ENCODE measurements at places on chromosomes 16 and 17. TPM values are rescaled to one million over a fixed set of nuclear protein-coding genes. Genes with fewer than 3 reads are reported as not detected.

The LGALS9C gene
- polyA plus RNA-seq: 1.2 TPM

GRCh38 chr16:48680881-48681280 is 70.9 kb upstream of the N4BP1 start:
- no peak overlapping the region for H3K27ac ChIP-seq
- no peaks in the 10 kb centered on the region for H3K27me3 ChIP-seq
- no peaks in the 10 kb centered on the region for H3K4me1 ChIP-seq
- no peak for DNase-seq
- H3K4me3 ChIP-seq: no peak overlapping the region

The BAIAP3 gene
- polyA plus RNA-seq: 23.0 TPM

The CLEC10A gene
- polyA plus RNA-seq: 11.7 TPM

The TBC1D26 gene
- polyA plus RNA-seq: 23.7 TPM

GRCh38 chr16:68627951-68628425 is 17.1 kb upstream of the CDH3 start:
- H3K4me1 ChIP-seq: no peaks in the 10 kb centered on the region
- DNase-seq: no peak
- no peak overlapping the region for H3K4me3 ChIP-seq

The CAVIN1 gene
- polyA plus RNA-seq: 106 TPM

The RETREG3 gene
- 62.3 TPM for polyA plus RNA-seq

DNA sequence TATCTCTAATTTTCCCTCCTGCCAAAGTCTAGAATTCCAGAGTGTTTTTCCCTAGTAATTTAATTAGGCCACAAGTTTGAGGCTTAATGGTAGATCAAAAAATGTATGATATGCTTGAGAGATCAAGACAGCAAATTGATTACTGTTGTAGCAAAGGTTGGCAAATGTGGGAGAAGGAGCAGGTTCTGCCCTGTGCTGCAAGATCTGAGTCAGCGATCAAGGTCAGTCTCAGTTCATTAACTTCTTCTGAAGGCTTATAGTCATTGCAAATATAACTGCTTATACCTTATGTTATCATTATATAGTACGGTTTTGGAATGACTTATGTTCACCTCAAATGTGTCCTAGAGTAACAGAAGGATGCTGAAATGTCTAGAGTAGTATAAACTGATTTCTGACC is 231.1 kb upstream of the TBX2 start:
- no peaks in the 10 kb centered on the region for H3K36me3 ChIP-seq
- no peak overlapping the region for H3K27ac ChIP-seq
- H3K27me3 ChIP-seq: no peaks in the 10 kb centered on the region
- H3K4me1 ChIP-seq: no peaks in the 10 kb centered on the region
- H3K4me3 ChIP-seq: no peak overlapping the region

The TEX19 gene
- polyA plus RNA-seq: 31.2 TPM

The SYCE1L gene
- 20.7 TPM for polyA plus RNA-seq

DNA sequence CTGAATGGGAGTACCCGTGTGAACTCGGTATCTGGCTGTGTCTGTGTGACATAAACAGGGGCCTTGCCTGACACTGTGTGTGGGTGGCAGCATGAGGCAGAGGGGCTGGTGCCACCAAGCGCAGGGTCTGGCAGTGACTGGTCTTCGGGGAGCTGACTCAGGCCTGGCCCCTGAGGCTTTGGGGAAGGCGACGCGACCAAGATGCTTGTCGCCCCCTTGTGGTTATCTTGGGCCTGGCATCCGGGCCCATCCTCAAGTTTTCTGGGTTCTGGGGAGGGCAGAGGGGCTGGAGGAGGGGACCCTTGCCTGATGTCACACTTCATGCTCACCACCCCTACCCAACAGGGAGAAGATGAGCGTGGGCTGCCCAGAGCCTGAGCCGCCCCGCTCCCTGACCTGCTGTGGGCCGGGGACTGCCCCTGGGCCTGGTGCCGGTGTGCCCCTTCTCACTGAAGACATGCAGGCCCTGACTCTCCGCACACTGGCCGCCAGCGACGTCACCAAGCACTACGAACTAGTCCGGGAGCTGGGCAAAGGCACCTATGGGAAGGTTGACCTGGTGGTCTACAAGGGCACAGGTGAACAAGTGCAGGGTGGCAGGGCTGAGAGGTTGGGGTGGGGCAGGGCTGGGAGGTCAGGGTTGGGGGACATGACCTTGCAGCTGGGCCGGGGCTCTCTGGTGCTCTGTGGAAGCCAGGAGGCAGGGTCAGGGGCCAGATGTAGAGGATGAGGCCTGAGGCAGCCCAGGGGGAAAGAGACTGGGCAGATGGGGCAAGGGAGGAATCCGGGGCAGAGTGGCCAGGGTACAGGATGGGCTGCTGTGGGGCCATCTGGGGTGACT is 24.9 kb downstream of the SBK1 start:
- H3K4me3 ChIP-seq: no peak overlapping the region
- peak; percentile 70 for DNase-seq
- H3K27me3 ChIP-seq: no peaks in the 10 kb centered on the region
- H3K27ac ChIP-seq: no peak overlapping the region
- no peaks in the 10 kb centered on the region for H3K36me3 ChIP-seq

- no peak overlapping the region for H3K27ac ChIP-seq
- no peaks in the 10 kb centered on the region for H3K27me3 ChIP-seq
- DNase-seq: no peak
- H3K36me3 ChIP-seq: no peaks in the 10 kb centered on the region
- H3K4me3 ChIP-seq: no peak overlapping the region
- H3K4me1 ChIP-seq: no peaks in the 10 kb centered on the region
Measured at GRCh38 chr17:48393283-48393682, 36.7 kb downstream of the SKAP1 start.

- no peaks in the 10 kb centered on the region for H3K36me3 ChIP-seq
- H3K4me3 ChIP-seq: no peak overlapping the region
- no peak overlapping the region for H3K27ac ChIP-seq
Measured at GRCh38 chr17:14198575-14198974, 38.1 kb downstream of the CDRT15 start.

- no peak for DNase-seq
- H3K36me3 ChIP-seq: no peaks in the 10 kb centered on the region
- H3K27me3 ChIP-seq: no peaks in the 10 kb centered on the region
- no peaks in the 10 kb centered on the region for H3K4me1 ChIP-seq
Measured at GRCh38 chr16:11446566-11447119, 101.4 kb downstream of the RMI2 start.

GRCh38 chr17:40568074-40568836 is 3.0 kb upstream of the CCR7 start:
- H3K36me3 ChIP-seq: no peaks in the 10 kb centered on the region
- no peak overlapping the region for H3K4me3 ChIP-seq
- H3K4me1 ChIP-seq: no peaks in the 10 kb centered on the region
- no peak for DNase-seq

The KCNH4 gene
- polyA plus RNA-seq: 0.42 TPM

The RASL10B gene
- polyA plus RNA-seq: 3.8 TPM

- no peak overlapping the region for H3K4me3 ChIP-seq
- no peak for DNase-seq
- no peak overlapping the region for H3K27ac ChIP-seq
- H3K27me3 ChIP-seq: no peaks in the 10 kb centered on the region
Measured at GRCh38 chr16:22386976-22387375, 12.6 kb upstream of the CDR2 start.

GRCh38 chr17:68775318-68775717 is 174.2 kb upstream of the FAM20A start:
- H3K27ac ChIP-seq: no peak overlapping the region
- no peak overlapping the region for H3K4me3 ChIP-seq
- peaks cover 12% of the 10 kb centered on the region for H3K4me1 ChIP-seq
- H3K36me3 ChIP-seq: no peaks in the 10 kb centered on the region
- H3K27me3 ChIP-seq: no peaks in the 10 kb centered on the region
- DNase-seq: no peak

The IST1 gene
- 236 TPM for polyA plus RNA-seq

DNA sequence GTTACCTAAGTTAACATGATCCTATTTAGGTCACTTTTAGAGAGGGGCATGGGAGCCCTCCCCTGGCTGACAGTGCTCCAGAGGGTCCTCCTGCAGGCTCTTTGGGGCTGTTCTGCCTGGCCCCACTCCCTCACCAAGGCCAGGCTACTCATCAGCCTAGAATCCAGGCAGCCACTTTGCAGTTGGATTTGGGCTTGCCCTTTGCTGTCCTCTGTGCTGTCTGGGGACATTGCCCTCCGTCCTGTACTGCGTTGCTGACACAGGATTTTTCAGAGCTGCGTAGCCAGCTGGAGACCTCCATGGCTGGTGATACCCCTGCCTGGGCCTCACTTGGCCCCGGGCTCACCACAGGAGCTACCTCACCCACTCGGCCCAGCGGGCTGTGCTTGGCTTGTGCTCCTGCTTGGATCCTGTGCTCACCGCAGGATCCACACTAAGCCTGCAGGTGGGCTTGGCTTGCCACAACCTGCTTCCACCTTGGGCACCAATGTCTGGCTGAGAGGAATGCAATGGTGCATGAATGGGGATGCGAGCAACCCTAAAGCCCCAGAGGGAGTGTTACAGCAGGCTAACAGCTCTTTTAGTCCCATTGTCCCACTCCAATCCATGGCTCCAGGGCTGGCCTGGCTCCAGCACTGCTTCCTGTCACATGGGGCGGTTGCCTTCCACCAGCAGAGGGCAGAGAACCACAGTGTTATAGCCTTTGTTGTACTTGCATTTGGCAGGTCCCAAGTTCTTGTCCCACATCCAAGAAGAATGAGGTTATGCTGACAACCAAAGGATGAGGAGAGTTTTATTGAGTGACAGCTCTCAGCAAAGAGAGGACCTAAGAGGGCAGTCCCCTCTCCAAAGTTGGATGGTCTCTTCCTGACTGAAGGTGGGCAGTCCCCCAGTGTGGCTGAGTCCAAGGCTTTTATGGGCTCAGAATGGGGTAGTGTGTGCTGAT is 21.5 kb downstream of the CCL4 start:
- no peak overlapping the region for H3K27ac ChIP-seq
- H3K27me3 ChIP-seq: no peaks in the 10 kb centered on the region
- no peak overlapping the region for H3K4me3 ChIP-seq

The CACNG5 gene
- polyA plus RNA-seq: not detected

DNA sequence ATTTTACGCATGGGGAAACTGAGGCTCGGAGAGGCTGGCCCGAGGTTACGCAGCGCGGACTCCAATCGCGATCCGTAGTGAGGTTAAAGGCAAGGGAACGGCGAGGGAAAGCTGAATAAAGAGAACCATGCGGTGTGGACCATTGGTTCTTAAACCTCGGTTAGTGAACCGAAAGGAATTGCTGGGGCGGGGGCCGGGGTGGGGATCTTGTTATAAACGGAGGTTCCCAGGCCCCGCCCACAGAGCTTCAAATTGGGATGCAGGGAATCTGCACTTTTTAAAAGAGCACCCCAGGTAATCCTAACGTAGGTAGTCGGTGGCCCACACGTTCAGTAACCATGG is 524 bp downstream of the IQCK start:
- H3K36me3 ChIP-seq: no peaks in the 10 kb centered on the region
- no peaks in the 10 kb centered on the region for H3K27me3 ChIP-seq
- H3K4me1 ChIP-seq: peaks cover 17% of the 10 kb centered on the region
- peak overlapping the region; percentile 91 for H3K4me3 ChIP-seq
- peak; percentile 57 for DNase-seq

GRCh38 chr16:67098599-67098998 is 11.1 kb upstream of the PHAF1 start:
- DNase-seq: no peak
- no peak overlapping the region for H3K4me3 ChIP-seq
- no peak overlapping the region for H3K27ac ChIP-seq
- H3K4me1 ChIP-seq: no peaks in the 10 kb centered on the region
- no peaks in the 10 kb centered on the region for H3K36me3 ChIP-seq
- no peaks in the 10 kb centered on the region for H3K27me3 ChIP-seq

GRCh38 chr17:32356750-32357149 is 6.8 kb downstream of the ZNF207 start:
- no peak for DNase-seq
- no peak overlapping the region for H3K4me3 ChIP-seq
- no peaks in the 10 kb centered on the region for H3K27me3 ChIP-seq
- peaks cover 2% of the 10 kb centered on the region for H3K36me3 ChIP-seq
- H3K4me1 ChIP-seq: peaks cover 26% of the 10 kb centered on the region

DNA sequence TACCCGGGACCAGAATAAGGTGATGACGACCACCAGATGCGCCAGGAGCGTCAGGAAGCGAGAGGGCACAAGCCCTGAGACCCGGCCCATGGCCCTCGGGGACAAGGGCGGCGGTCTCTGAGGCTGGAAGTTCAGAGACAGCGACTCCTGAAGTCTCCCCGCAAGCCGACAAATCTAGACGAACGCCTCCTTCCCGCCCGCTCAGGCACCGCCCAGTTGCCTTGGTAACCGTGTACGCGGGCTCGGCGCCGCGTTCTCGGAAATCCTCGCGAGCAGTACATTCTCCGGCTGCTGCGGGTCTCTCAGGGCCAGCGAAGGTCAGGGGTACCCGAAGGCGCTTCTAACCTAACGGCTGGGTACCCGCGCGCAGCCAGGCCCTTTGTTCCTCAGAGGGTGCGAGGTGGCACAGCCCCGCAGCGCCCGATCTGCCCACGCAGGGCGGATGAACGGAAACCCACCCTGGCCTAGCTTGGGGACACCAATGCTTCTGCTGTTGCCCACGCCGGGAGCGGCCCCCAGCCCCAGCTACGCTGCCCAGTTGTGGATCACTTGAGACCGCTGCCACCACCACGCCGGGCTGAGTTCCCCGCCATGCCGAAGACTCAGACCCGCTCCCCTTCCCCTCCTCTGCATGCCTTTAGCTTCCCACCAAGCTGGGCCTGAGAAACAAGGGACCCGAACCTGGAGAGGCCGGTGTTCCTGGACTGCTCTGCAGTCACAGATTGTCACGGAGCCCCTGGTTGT is at the start of gene TMEM107:
Gene TMEM107, minus strand, starts transcription at position 184 of the 744 bp plus-strand sequence. Its CDS starts 94 bp downstream, at position 90.
- H3K27me3 ChIP-seq: no peaks in the 10 kb centered on the region
- peak within 1 kb of the TSS; percentile 89 for H3K27ac ChIP-seq
- H3K4me3 ChIP-seq: peak within 1 kb of the TSS; percentile 57

The CD300LB gene
- polyA plus RNA-seq: 0.30 TPM

DNA sequence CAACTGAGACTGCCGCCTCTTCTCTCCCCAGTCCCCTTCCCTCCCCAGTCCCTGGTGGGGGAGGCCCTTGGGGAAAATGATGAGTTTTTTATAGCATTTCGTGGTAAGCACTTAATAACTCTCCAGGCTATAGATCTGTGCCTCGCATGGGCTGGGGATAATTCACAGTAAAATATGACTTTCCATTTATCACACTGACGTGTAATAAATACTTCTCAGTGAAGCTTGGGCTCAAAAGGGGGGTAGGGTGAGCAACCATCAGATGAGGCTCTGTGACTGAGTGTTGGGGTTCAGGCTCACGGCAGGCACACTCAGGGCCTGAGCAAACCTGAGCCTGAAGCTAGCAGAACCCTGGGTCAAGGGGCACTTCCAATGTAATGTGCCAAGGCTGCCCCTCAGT is 101.6 kb downstream of the CCT6B start:
- no peaks in the 10 kb centered on the region for H3K4me1 ChIP-seq
- no peaks in the 10 kb centered on the region for H3K36me3 ChIP-seq
- H3K27ac ChIP-seq: no peak overlapping the region
- DNase-seq: no peak
- H3K4me3 ChIP-seq: no peak overlapping the region

- H3K36me3 ChIP-seq: no peaks in the 10 kb centered on the region
- no peak overlapping the region for H3K4me3 ChIP-seq
- H3K27ac ChIP-seq: no peak overlapping the region
- no peak for DNase-seq
- H3K27me3 ChIP-seq: no peaks in the 10 kb centered on the region
Measured at GRCh38 chr17:77217123-77217522, 76.4 kb downstream of the SEC14L1 start.

The METTL16 gene
- 23.1 TPM for polyA plus RNA-seq

GRCh38 chr16:10622036-10622921 is 41.9 kb upstream of the EMP2 start:
- no peak overlapping the region for H3K27ac ChIP-seq
- no peak for DNase-seq
- H3K27me3 ChIP-seq: no peaks in the 10 kb centered on the region
- H3K4me1 ChIP-seq: peaks cover 2% of the 10 kb centered on the region
- no peaks in the 10 kb centered on the region for H3K36me3 ChIP-seq

The CTRB2 gene
- polyA plus RNA-seq: 0.69 TPM
